Coronary artery (tissue), 2 donors: ENCODE measurements at places on chromosomes 3 and 15.

DNA sequence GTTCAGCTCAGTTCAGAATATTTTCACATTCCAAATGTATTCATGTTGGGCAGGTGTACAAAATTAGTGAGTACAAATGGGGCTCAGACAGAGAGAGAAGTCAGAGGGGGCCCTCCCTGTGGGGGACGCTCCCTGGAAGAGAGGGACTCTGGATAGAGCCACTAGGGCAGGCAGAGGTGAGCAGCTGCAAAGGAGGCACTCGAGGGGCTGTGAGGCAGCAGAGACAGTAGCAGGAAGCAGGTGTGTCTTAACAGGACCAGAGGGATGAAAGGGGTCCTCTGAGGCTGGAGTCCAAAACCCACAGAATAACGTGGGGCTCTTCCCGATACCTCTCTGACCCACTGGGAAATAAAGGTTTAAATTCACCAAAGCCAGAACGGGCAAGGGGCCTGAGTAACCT is 127.1 kb downstream of the MEGF11 start:
- no peak for DNase-seq

DNA sequence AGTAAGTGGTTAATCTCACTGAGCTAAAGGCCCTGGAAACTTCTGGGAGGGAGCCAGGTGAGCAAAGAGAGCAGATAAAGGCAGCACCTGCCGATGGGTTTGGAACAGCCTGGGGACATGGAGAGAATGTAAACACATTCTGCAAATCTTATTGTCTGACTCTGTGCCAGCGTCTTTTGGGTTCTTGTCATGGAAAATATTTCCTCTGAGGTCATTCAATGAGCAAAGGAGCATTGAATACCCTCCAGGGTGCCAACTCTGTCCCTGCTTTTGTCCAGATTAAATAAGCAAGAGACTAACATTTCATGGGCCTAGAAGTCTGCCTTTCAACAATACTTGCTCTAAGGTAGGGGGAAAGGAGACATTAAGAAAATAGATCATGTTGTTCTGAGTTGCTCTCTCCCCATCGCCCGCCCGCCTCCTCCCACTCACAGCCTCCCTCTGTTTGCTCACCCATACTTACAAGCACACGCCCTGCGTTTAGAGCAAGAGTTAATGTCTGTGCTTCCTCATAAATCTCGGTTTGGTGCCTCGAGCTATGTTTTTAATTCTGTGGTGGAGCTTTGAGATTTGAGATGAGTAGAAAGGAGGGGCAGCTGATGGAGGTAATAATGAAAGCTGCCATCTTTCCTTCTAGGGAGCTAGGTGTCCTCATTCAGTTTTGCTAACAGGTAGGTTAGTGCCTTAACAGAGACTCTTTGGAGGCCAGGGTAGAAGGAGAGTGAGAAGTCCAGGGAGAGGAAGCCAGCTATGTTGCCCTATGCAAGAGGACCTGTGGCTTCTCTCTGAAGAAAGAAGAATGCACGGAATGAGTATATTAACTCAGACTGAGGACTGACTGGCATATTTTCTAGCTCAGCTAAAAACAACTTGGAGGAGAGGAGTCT is 132.9 kb downstream of the TPRG1 start:
- no peak for DNase-seq

DNA sequence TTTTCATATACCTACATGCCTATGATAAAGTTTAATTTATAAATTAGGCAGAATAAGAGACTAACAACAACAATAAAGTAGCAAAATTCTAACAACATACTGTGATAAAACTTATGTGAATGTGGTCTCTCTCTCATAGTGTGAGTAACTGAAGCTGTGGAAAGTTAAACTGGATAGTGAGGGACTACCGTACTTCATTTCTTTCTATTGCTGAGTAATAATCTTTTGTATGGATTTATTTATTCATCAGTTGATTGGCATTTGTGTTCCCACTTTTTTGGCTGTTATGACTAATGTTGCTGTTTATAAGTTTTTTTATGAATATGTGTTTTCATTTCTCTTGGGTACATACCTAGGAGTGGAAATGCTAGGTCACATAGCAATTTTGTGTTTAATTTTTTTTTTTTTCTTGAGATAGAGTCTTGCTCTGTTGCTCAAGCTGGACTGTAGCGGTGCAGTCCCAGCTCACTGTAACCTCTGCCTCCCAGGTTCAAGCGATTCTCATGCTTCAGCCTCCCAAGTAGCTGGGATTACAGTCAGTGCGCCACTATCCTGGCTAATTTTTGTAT is 41.0 kb downstream of the RNF111 start:
- no peak for DNase-seq

DNA sequence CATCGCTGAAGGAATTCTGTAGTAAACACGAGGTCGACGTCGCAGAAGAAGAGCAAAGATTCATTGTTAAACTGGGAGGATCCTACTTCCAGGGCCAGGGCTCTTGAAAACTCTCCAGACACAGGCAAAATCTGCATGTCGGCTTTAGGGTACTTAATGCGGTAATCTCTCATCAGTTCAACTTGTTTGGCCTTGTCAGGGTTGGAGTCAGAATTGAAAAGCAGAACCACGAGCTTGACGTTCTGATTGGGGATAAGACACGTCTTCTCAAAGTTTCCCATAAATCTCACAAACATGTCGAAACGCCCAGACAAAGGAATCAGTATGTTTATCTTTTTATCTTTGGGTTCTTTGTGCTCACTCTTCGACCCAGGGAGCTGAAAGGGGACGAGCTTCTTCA is 74.0 kb downstream of the CHSY1 start:
- no peak for DNase-seq

GRCh38 chr3:171871392-171872274 is 28.5 kb downstream of the TMEM212 start:
- DNase-seq, result no peak

- no peak for DNase-seq
Measured at GRCh38 chr15:27833178-27833577, 265.9 kb downstream of the OCA2 start.

GRCh38 chr3:1092771-1093170 is at the start of gene CNTN6:
Gene CNTN6, plus strand, starts transcription at chr3:1093024. Its CDS starts 54,985 bp downstream, at chr3:1148009.
- DNase-seq, result no peak

- DNase-seq, result no peak
Measured at GRCh38 chr15:62715946-62716345, 326.6 kb upstream of the TPM1 start.

DNA sequence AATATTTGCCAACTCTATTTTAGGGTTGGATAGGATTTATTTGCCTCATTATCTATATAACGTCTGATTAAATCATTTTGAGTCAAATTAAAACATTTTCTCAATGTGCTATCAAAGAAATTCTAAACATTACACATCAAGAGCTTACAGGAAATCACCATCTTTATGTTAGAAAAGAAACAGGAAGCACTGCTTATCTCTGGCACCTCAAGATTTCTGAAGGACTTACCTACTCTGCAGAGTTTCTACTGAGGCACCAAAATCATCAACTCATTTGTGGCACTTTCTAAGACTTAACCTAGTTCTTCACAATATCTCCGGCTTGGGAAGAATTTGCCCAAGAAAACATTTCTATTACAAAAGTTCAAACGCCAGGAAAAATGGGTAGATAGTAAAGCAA is 181.3 kb upstream of the EOMES start:
- DNase-seq, result no peak

DNA sequence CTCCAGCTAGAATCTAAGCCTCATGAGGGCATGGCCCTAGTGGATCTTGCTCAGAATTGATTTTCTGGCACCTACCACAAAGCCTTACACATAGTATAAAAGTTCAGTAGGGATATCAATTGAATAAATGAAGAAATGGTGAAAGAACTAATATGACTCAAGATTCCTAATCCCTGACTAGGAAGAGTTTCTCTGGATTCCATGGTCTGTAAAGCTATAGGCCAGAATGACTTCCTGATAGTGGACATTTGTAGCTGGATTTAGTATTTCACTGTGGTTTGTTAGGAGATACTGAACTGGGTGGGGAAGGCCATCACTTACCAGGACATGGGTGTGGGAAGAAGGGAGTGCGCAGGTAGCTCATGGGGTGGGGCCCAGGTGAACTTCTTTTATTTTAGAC is 168.9 kb downstream of the RAP2B start:
- no peak for DNase-seq

- no peak for DNase-seq
Measured at GRCh38 chr3:71428841-71429596, 154.5 kb downstream of the FOXP1 start.

GRCh38 chr3:162022911-162023310 is 526.3 kb downstream of the OTOL1 start:
- DNase-seq, result no peak

DNA sequence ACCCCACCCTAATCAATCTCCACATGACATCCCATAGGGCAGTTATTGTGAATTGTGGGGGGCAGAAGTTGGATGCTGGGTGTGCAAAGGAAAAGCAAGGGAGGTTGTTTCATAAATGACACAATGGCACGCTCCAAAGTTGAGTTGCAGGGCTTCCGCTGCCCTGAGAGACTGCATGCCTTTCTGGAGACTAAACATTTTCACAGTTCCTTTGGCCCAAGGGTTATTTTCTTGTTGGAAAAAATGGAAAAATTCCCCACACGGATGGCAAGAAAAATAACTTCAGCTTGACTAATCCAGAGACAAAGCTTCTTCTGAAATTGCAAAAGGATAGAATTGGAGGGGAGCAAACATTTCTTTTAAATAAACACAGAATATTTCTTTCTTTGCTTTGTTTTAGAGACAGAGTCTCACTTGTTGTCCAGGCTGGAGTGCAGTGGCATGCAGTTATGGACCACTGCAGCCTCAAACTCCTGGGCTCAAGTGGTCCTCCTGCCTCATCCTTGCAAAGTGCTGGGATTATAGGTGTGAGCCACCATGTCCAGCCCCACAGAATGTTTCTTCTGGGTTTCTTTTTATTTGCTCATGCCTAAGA is 19.1 kb upstream of the TPM1 start:
- no peak for DNase-seq

- DNase-seq, result no peak
Measured at GRCh38 chr15:52329987-52330386, 34.4 kb upstream of the MYO5C start.

DNA sequence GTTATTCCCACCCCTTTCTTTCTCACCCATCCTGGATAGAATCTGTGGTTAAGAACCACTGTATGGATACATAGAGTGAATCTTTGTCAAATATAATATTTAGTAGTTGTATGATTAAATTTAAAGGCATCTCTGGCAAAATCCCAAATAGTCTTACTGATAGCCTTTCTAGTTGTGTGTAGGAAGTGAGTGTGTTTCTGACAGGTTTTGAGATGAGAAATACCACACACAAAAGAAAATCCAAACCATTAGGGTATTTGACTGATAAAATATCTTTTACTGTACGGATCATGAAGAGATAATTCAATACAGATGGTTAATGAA is 44.7 kb upstream of the PLCL2 start:
- DNase-seq, result no peak

- peak; percentile 78 for DNase-seq
Measured at GRCh38 chr15:59170295-59171066, 36.2 kb upstream of the LDHAL6B start.

GRCh38 chr3:53190659-53191058 is 29.6 kb downstream of the PRKCD start:
- no peak for DNase-seq

DNA sequence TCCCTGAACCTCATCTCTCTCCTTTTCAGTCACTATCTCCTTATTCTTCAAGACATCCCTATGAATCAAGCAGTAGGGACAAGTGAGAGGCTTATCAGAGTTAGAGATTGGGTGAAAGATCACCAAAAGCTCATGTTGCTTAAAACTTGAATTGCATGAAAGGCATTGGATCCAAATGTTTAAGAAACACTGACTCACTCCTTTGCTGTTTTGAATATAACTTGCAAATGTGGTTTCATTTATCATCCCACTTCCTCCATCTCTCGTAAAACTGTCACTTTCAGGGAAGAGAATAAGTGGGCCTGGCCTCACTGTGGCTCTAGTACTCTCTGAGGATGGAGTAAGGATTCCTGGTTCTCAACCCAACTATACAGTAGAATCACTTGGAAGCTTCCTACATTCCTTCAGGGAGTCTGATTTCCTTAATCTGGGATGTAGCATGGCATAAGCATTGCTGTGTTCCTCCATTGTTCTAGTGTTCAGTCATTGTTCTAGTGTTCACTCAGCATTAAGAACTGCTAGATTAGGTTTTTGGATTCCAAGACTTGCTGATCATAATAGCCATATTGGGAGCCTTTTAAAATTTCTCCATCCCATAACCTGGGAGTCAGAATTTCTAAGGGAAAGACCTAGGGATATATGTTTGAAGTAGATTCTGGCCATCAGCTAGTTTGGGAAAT is 171.8 kb downstream of the TMEM108 start:
- DNase-seq, result no peak

- DNase-seq, result no peak
Measured at GRCh38 chr3:109882144-109882543, 544.8 kb upstream of the DPPA4 start.

GRCh38 chr3:61277411-61277810 is 26.2 kb upstream of the FHIT start:
- DNase-seq, result no peak

DNA sequence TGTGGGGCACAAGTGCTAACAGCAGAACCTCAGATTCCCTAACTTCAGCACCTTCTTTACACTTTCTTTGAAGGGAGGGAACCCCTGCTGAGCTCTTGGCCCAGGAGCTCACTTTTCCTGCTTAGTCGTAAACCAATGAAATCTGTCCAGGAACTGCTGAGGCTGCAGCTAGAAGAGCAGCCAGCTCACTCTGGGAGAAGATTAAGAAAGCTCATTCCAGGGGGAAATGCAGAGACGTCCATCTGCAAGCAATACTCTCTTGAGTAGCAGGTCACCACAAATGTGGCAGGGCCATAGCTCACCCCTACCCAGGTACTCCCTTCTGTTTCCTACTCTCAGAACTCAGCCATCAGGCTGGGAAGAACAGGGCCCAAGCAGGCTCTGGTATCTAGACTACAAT is 103.3 kb downstream of the WDR76 start:
- no peak for DNase-seq

DNA sequence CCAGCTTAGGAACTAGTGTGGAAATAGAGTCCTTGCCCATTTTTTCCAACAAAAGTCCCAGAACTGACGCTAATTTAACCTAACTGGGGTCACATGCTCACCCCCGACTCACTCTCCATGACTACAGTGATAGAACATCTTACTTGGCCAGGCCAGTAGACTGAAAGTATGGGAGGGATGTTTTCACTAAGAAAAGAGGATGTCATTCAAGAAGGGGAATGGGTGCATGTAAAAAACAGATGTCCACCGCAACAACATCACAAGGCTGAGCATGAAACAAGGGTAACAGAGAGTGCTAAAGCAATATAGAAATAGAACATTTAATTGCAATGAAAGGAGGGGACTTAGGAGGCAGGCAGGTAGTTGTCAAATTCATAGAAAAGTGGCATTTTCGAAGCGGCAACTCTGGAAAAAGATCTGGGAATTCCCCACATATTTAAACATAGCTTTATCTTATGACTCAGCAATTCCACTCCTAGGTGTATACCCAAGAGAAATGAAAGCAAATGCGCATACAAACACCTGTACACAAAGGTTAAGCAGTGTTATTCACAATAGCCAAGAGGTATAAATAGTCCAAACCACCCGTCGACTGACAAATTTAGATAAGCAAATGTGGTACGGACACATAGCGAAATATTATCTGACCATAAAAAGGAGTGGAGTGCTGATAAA is 41.1 kb upstream of the UBE2E2 start:
- no peak for DNase-seq
